ENCODE measurements at places on chromosomes 5 and 9.

DNA sequence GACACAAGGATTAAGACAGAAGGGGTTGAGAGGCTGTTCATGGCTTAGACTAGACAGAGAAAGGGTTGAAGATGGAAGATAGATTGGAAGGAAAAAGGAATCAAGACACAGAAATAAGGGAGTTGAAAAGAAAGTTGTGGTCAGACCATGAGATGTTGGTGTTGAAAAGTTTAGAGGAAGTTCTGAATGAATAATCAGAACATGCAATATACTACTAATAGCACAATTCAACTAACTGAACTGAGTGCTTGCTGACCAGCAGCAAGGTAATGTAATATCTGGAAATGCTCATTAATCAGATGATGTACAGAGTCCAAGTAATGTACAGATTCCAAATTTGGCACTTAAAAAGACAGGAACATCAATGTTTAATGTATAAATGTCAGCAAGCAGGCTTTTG lies 10.6 kb upstream of the NNT start:
- no peak for DNase-seq

DNA sequence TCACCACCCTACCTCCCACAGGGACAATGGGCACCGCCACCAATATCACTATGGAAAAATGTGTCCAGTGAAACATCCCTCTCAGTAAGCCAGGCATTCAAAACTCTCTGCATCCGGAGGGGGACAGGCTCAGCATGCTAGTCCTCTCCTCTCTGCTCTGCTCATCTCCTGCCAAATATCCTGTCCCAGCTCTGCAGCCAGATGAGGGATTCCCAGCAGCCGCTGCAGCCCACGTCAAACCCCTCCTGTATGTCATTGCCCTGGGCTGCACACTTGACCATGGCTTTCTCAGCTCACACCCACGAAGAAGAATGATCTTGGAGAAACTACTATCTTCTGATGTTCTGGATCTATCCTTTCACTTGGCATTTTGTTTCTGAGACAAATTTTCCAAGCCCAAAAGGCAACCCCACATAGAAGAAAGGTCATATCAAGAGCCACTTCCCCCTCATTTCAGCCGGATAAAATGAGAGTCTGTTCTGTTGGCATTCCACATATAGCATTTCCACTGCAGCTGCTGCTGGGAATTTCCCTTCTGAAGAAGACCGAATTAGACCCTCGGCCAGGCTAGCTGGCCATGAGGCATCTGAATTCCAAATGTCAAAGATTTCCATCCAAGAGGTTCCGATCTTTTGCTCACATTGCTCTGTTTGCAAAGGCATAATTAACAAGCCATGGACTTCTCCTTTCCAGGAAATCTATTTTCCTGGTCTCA lies 338.0 kb downstream of the ACTL7B start:
- DNase-seq, result no peak

DNA sequence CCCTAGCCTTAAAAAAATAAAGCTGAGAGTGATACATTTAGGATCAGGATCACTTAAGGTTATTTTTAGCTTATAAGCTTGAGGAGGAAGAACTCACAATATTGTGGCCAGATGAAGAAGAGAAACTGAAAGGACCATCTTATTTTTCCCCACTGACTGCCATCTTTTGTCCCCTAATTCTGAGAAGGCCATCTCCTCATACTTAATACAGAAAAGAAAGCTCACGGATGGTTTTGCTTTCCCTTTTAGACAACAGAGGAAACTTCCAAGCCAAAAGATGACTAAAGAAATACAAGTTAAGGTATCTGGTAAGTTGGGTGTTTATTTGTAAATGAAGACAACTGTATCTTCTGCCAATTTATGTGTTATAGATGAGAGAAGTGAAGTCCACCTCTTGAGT lies 36.4 kb downstream of the ERAP1 start:
- no peak for DNase-seq

- no peak for DNase-seq
Measured at GRCh38 chr5:33118761-33119415, 321.9 kb upstream of the TARS1 start.

GRCh38 chr5:126437721-126438120 lies 14.5 kb downstream of the GRAMD2B start:
- no peak for DNase-seq

DNA sequence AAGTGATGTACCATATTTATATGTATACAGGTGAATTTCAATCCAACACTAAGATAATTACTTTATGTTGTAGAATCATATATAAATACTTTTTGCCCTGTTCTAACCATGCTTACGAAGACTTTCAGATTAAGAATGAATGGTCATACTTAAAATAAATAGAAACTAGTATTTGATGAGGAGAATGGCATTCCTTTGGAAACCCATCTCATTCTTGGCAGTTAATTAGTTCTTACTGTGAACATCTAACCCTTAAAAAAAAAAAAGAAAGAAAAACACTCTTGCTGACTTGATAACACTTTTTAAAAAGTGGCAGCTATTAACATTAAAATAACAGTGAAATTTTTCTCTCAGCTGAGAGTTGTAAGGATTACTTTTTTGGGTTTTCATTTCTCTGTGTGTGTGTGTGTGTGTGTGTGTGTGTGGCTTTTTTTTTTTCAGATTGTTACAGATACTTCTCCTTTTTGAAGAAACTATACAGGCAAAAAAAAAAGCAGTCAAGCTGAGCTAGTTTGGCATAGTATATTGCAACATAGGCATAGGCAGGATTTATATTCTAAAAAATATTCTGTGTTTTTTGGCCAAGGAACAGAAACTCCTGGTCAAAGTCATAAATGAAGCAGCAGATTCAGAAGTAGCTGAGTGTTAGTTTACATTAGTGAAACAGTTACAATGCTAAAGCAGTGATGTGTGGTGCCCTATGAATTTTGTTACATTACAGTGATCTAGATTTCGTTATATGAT lies 163.5 kb downstream of the CD180 start:
- no peak for DNase-seq

GRCh38 chr9:133637451-133638055 lies 1.4 kb downstream of the DBH start:
- no peak for DNase-seq

DNA sequence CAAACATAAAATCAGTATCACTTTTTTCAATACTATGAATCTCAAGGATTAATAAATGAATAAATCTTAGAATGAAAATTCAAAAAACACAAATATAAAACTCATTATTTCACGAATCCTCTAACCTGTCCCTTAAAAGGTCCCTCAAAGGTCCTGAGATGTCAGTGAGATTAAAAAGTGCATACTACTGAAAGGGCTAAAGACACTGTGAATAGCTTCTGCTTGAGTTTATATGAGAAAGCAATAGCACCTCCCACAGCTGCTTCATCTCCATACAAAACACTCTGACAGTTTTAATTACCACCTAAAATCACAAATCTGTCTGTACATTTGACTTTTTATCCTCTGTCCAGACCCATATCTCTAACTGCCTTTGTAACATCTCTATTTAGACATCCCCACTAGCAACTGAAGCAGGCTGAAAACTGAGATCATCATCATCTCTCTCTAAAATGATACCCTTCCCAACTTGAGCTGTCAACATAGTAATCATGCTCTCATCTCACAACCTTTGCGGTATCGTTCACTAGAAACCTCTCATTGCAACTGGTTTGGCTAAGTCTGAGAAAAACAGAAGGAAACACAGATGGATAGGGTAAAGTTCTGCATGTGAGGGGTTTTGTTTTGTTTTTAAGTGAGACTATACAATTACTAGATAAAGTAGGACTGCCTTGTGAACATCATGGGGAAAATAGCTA lies 56.3 kb downstream of the TBCA start:
- DNase-seq, result no peak

DNA sequence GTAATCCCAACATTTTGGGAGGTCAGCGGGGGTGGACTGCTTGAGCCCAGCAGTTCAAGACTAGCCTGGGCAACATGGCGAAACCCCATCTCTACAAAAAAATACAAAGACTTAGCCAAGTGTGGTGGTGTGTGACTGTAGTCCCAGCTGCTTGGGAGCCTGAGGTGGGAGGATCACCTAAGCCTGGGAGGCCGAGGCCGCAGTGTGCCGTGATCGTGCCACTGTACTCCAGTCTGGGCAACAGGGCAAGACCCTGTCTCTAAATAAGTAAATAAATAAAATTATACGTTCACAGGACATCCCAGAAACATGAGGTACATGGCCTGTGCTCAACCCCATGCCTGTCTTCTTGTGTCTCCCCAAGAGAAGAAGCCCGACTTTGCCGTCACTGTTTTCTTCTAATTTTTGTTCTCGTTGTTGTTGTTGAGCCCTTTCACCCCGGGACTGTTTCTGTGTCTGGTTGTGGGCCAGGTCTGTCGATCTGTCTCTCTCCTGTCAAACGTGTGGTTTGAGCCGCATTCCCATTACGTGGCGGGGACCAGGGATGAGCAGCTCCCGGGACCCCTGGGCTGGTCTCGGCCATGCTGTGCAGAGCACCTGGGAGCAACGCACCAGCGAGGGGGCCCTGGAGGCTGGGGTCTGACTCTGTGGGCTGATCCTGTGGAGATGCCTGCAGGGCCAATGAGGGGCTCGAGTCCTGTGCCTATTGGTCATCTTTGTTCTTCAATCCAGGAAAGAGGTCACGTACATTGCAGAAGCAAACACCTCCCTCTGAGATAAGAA lies 32.2 kb downstream of the NACC2 start:
- DNase-seq, result no peak

GRCh38 chr5:22242532-22242931 lies 610.6 kb downstream of the CDH12 start:
- no peak for DNase-seq

DNA sequence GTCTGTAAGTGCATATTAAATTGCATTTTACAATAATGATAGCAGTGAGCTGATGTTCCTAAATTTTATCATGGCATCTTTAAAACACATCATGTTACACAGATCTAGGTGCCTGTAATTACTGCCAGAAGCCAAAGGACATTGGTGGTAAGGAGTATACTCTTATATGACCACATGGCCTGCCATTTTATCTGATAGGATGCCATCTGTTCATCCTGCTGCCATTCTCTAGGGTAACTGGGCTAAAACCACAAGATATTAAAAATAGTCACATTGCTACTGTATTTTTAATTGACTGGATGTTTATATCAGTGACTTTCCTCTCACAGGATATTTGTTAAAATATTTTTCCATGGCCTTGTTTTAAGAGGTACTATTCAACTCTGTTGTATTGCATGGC lies 53.1 kb downstream of the HCN1 start:
- no peak for DNase-seq

DNA sequence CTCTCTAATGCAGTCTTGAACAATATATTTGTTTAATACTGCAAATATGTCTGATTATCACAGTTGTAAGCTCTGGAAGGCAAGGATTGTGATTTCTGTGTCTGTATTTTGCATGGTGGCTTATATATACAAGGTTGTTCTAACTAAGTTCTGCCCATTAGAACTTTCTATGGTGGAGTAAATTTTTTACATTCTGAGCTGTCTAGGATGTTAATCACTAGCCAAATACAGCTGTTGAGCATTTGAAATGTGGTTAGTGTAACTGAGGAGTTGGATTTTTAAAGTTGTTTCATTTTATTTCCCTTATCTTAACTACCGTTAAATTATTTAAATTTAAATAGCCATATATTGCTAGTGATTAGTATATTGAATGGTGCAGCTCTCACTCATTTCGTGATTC lies 64.3 kb upstream of the DMRTA1 start:
- DNase-seq, result no peak

GRCh38 chr9:34635556-34635955 lies 2.0 kb downstream of the SIGMAR1 start:
- no peak for DNase-seq

GRCh38 chr5:150434464-150434863 lies 15.1 kb downstream of the RPS14 start:
- no peak for DNase-seq

- DNase-seq, result no peak
Measured at GRCh38 chr9:99431103-99431502, 209.0 kb downstream of the SEC61B start.

DNA sequence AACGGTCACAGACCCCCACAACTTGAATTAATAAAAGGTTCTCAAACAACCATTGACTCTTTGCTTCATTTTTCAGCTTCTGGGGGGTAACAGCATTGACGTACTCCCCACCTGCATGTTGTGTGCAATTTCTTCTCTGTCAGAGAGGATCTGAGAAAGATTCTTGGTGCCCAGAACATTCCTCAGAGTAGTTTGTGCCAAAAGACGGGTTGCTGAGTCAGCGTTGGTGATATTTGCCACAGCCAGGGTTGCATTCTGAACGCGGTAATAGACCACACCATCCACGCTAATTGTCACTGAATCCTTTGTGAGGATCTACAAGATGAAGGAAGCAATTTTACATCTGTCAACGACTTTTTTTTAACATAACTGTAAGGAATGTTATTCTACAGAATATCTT lies 21.0 kb downstream of the STOM start:
- DNase-seq, result no peak

- DNase-seq, result no peak
Measured at GRCh38 chr5:157744051-157745011, 819 bp downstream of the LSM11 start.

DNA sequence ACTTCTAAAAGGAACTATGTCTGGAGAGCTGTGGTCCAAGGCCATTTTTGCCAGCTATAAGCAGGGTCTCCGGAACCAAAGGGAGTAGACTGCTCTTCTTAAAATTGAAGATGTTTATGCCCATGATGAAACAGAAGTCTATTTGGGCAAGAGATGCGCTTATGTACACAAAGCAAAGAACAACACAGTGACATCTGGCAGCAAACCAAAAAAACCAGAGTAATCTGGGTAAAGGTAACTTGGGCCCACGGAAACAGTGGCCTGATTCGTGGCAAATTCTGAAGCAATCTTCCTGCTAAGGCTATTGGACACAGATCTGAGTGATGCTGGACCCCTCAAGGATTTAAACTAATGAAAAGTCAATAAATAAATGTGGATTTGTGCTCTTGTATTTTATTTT lies 29.7 kb upstream of the GLDC start:
- DNase-seq, result no peak

- DNase-seq, result no peak
Measured at GRCh38 chr5:52947851-52948250, 41.3 kb upstream of the ITGA2 start.

- DNase-seq, result no peak
Measured at GRCh38 chr5:125657936-125658335, 765.3 kb upstream of the GRAMD2B start.

DNA sequence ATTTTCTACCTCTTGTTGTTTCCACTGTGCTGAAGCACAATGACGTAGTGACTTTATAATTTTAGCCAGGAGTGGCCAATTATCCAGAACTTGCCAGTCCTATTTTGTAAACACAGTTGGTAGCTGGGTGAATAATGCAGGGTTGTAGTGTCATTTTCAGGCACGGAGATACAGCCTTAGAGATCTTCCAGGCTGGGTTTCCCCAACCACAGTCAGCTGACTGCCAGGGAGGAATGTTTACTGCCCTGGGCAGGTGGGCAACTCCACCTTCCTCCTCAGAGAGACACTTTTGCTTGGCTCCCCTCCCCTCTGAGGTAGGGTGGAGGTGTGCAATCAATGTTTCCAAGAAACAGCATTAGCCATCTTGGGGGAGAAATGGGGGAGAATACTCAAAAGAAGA lies 228.1 kb upstream of the NR4A3 start:
- DNase-seq, result no peak

DNA sequence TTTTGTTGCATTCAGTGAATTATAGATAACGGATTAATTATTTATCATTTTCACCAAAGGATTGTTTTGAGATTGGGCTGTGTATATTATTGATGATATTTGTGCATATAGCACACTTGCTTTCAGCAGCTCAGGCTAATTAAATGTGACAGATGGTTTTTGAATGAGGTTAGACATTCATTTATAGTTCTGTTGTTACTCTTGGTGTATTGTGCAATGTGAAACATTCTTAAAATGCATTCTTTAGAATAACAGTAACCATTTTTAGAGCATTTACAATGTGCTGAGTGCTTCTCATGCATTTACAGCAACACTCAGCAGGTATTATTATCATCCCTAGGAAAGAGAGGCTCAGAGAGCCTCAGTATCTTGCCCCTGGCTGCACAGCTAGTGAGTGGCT lies 23.8 kb downstream of the NANS start:
- DNase-seq, result no peak

Data from NCI-H510A treated with DMSO at 0.1 percent for 48 hours (cell line).